ENCODE measurements at places on chromosomes 3 and 15.

- no peak for DNase-seq
Measured at GRCh38 chr3:162134571-162134970, 638.0 kb downstream of the OTOL1 start.

GRCh38 chr15:99438691-99439523 lies 126.9 kb upstream of the MEF2A start:
- no peak for DNase-seq

DNA sequence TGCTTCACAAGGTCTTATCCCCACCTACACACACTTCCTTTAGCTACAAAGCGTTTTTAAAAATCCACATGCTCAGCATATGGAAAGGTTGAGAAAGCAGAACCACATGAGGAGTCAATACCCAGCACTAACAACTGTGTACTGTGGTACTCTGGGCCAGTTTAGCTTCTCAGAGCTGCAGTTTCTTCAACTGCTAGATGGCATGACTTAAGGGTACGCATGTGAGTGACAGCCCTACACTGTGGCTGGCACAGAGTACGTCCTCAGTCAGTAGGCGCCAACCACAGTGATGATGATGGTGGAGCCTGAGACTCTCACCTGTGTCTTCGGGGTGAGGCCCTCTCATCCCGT lies 17.4 kb downstream of the CCDC12 start:
- peak; percentile 47 for DNase-seq

GRCh38 chr3:139629033-139629432 lies 48.7 kb downstream of the NMNAT3 start:
- DNase-seq: no peak

DNA sequence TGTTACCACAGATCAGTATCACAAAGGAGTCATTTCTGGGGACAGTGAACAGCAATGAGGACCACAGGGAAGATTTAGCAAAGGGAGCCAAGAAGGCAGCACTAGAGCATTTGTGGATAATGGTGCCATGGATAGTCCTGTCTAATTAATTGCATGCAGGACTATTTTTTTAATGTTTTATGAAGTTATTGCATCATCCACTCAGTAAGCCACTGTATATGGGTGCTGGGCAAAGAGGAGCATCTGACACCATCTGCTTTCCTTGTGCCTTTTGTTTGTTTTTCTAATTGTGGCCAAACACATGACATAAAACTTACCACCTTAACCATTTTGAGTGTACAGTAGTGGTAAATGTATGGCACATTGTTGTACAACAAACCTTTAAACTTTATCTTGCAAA lies 301.1 kb upstream of the LRRFIP2 start:
- DNase-seq: no peak

DNA sequence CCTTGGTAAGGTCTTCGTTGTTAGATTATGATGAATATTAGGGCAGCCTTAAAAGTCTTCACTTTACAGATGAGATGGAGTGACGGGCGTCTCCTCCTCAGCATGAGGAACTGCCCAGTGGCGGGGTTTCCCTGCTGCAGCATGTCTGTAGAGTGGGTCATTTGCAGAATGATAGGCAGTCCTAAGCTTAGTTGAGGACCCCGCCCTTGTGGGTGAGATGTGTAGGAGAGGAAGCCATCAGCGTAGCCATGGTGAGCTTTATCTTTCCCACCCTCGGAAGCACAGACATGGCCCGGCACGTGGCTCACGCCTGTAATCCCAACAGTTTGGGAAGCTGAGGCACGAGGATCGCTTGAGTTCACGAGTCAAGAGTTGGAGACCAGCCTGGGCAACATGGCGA lies 877 bp downstream of the NIT2 start:
- DNase-seq: peak; percentile 32

DNA sequence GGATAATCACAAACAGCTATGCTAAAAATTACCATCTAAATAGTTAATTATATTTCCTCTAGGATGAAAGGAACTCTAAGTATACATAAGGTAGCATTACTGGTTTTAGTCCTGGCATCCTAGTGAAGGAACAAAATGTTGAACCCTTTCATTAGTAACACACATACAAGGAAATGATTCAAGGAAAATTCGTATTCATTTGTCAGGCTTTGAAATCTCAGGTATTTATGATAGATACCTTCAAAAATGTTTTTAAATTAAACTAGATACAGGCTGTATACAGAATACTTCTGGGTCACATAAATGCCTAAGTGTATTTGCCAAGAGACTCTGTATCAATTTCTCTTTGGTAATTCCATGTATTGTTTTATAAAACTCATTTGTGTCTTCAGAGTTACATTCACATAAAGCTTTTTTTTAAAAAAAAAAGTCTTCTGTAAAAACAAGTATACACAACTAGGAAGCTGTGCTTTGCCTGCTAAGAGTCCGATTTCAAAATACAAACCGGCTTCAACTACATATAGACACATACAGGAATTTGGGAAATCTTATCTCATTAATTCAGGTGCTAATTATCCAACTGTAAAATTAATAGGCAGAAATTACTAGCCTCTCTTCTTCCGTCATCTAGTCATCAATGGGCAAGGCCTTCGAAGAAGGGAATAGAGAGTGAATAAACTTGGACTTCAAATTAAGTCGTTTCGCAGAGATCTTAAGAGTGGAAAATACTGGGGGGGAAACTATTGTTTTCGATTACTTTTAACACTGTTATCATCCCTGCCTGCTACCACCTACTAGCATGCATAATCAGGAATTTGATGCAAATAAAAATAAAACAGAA lies 1.3 kb downstream of the SECISBP2L start:
- DNase-seq: no peak

GRCh38 chr15:93217343-93217742 lies 128.3 kb upstream of the RGMA start:
- DNase-seq: no peak

GRCh38 chr15:60528530-60528929 lies 49.6 kb upstream of the ICE2 start:
- peak; percentile 71 for DNase-seq

- no peak for DNase-seq
Measured at GRCh38 chr15:67831363-67831762, 6.1 kb downstream of the SKOR1 start.

DNA sequence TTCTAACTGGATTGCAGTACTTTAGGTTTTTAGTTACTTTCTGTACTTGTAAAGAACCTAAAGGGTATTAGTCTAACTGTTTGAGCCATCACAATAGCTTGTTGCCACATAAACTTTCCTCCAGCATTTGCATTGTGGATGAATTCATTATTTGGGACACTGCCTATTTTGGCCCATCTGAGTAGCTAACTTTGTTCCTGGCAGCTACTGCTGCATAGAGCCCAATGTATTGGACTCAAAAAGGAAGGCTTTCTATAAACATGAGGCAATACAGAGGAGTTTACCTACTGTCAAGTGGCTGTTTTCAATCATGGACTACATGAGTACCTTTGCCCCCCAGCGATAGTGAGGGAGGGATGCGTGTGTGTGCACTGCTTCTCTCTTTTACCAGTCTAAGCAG lies 1.9 kb downstream of the ROBO2 start:
- no peak for DNase-seq

- no peak for DNase-seq
Measured at GRCh38 chr15:63236272-63236671, 41.1 kb upstream of the APH1B start.

DNA sequence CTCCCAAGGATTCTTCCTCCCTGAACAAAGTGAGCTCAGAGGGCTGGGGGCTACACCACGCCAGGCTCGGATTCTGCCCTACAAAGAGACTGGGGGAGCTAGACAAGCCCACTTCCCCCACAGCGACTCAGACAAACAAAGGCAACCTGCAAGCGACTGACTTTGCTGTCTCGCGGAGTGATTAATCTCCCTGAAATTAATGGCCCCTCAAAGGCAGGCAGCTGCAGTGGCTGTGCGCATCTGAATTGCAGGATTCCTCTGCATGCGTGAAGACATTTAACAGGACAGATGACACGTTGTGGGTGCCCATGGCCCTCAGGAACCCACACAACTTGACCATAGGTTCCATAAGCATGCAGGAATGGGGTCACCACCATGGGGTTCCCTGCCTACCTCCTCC lies 18.4 kb downstream of the CTXND1 start:
- no peak for DNase-seq

- no peak for DNase-seq
Measured at GRCh38 chr3:8345398-8345797, 156.2 kb upstream of the LMCD1 start.

GRCh38 chr3:188734395-188734794 lies 437.4 kb upstream of the TPRG1 start:
- DNase-seq: no peak

DNA sequence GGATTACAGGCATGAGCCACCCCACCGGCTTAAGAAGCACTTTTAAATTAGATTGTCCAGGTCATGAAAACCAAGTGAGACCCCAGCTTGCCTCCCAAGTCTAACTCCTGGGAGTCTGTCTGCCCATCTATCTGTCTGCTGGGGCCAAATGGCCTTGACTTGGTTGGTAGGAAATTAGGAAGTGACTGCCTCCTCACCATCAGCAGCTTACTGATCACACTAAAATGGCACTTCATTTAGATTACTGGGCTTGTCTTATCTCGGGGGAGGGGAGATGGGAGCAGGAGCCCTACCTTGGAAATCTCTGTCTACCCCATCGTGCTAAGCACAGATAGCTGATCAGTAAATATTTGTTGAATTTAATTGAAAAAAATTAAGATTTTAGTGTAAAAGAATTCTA lies 5.6 kb upstream of the LRRC2 start:
- no peak for DNase-seq

GRCh38 chr3:16802389-16802788 lies 82.4 kb upstream of the PLCL2 start:
- no peak for DNase-seq

DNA sequence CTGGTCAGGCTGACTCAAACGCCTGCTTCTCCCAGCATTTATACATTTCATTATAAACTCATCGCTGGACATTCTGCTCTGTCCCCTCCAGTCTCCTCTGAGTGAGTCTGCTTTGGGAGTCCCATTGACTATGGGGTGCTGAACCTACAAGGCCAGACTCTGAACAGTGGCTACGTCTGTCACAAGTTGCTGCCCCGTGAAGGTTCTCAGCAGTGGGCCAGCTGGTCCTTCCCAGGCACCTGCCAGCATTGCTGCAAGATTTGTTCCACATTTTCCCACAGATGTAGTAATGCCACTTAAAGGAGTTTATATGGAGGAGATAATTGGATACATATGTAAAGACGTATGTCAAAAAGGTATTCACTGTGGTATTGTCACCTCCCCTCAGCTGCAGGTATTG lies 72.7 kb upstream of the ATP13A3 start:
- no peak for DNase-seq

- DNase-seq: no peak
Measured at GRCh38 chr3:111675846-111676210, 80.7 kb upstream of the ZBED2 start.

GRCh38 chr15:31278061-31278445 lies 48.6 kb upstream of the KLF13 start:
- DNase-seq: no peak

- no peak for DNase-seq
Measured at GRCh38 chr15:98799461-98800390, 151.4 kb downstream of the IGF1R start.

GRCh38 chr3:13278783-13279531 lies 141.2 kb downstream of the NUP210 start:
- no peak for DNase-seq

- no peak for DNase-seq
Measured at GRCh38 chr15:29046977-29047376, 161.2 kb downstream of the APBA2 start.

DNA sequence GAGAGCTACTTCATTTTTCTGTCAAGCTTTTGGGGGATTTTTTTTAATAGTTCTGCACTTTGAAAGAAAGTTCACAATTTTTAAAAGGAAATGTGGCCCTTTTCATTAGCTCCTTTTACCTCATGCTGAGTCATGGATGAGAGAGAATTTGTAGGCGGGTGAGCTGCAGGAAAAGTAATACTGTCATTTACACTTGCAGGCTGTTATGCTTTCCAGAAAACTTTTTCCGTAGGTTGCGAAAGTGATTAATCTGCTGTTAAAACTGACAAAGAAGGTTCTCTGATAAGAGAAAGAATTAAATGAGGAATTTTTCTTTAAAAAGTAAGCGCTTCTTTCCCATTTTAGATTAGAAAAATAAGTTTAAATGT lies 430.2 kb downstream of the LPP start:
- no peak for DNase-seq
